ENCODE measurements at places on chromosomes 2 and 18. TPM values are rescaled to one million over a fixed set of nuclear protein-coding genes. Genes with fewer than 3 reads are reported as not detected.

ZNF519 gene
- total RNA-seq = 10.4 TPM

RBKS gene
- 2.6 TPM for total RNA-seq

DNA sequence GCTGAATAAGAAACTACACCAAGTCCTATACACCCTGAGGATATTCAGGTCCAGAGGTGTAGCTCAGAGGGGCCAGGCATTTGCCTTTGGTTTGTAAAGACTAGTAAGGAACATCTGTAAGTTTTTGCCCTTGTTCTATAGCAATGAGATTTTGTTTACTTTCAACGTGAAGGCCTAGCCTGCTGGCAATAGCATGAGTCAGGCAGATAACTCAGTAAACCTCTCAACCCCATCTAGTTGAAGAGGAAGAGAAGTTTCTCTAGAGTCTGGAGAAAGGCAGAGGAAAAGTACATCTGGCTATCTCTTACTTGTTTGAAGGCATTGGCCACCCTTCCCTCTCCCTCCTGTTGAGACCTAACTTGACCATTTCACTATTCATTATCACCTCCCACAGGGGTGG is 70.3 kb upstream of the ZNF521 start:
- DNase-seq = no peak
- H3K4me1 ChIP-seq = no peaks in the 10 kb centered on the region
- no peak overlapping the region for H3K27ac ChIP-seq
- H3K4me3 ChIP-seq = no peak overlapping the region
- no peaks in the 10 kb centered on the region for H3K27me3 ChIP-seq
- H3K36me3 ChIP-seq = no peaks in the 10 kb centered on the region

- no peaks in the 10 kb centered on the region for H3K36me3 ChIP-seq
- no peak overlapping the region for H3K4me3 ChIP-seq
- H3K27me3 ChIP-seq = no peaks in the 10 kb centered on the region
- H3K4me1 ChIP-seq = no peaks in the 10 kb centered on the region
- no peak for DNase-seq
These were observed 42.3 kb upstream of the TTR start for GRCh38 chr18:31549416-31549815.

DNA sequence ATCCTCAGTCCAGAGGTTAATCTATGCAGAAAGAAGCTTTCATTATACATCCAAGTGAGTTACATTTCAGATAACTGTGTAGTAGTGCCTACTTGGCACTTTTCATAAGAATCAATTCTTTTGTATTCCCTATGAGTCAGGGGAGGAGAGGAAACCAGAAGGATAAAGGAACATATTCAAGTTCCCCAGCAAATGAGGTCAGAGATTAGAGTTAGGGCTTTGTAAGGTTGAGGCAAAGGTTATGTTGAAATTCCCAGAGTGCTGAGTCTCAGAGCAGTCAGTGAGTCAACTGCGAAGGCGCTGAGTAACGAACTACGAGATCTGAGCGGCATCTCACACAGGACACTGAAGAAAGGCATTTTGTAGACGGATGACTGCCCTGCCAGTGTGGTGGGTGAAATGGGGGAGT is 25.1 kb upstream of the ME2 start:
- no peak overlapping the region for H3K4me3 ChIP-seq

STPG4 gene
- not detected for total RNA-seq

GRCh38 chr2:202858601-202859000 is 13.0 kb downstream of the ICA1L start:
- DNase-seq = no peak
- no peaks in the 10 kb centered on the region for H3K36me3 ChIP-seq
- H3K4me1 ChIP-seq = no peaks in the 10 kb centered on the region

DNA sequence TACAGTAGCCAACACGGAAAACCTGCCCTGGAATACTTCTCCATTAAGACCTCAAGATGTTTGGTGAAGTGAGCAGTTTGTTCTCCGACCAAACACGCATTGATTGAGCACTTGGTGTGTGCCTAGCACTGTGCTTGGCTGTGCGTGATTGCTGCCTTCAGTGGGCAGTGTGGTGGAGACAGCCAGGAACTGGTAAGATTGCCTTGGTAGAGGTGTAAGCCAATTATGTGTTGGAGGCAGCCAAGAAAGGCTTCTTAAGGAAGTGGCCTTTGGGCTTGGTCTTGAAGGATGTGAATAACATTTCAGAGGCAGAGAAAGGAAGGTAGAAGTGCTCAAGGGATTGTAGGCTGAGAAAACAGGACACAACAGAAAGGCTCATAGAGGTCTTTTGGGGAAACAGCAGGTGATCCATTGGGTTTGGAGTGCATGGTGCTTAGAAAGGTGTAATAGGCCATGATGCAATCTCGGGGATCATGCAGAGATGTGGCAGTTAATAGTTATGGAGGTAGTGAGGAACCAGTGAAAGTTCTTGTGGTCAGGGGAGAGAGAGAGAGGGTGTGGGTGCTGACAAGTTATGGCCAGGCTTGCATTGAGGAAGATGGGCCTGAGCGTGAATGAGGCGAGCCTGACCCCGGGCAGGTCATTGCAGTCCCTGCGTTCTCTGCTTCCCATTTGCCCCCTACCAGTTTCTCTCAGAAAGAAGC is 6.3 kb downstream of the B3GNT2 start:
- no peaks in the 10 kb centered on the region for H3K27me3 ChIP-seq
- H3K4me1 ChIP-seq = peaks cover 65% of the 10 kb centered on the region
- DNase-seq = no peak
- no peaks in the 10 kb centered on the region for H3K36me3 ChIP-seq
- no peak overlapping the region for H3K27ac ChIP-seq

GRCh38 chr2:102436323-102436722 is 13.4 kb downstream of the IL18RAP start:
- H3K36me3 ChIP-seq = no peaks in the 10 kb centered on the region
- H3K4me3 ChIP-seq = no peak overlapping the region
- no peak overlapping the region for H3K27ac ChIP-seq
- H3K27me3 ChIP-seq = no peaks in the 10 kb centered on the region
- DNase-seq = no peak

FSHR gene
- not detected for total RNA-seq

DNA sequence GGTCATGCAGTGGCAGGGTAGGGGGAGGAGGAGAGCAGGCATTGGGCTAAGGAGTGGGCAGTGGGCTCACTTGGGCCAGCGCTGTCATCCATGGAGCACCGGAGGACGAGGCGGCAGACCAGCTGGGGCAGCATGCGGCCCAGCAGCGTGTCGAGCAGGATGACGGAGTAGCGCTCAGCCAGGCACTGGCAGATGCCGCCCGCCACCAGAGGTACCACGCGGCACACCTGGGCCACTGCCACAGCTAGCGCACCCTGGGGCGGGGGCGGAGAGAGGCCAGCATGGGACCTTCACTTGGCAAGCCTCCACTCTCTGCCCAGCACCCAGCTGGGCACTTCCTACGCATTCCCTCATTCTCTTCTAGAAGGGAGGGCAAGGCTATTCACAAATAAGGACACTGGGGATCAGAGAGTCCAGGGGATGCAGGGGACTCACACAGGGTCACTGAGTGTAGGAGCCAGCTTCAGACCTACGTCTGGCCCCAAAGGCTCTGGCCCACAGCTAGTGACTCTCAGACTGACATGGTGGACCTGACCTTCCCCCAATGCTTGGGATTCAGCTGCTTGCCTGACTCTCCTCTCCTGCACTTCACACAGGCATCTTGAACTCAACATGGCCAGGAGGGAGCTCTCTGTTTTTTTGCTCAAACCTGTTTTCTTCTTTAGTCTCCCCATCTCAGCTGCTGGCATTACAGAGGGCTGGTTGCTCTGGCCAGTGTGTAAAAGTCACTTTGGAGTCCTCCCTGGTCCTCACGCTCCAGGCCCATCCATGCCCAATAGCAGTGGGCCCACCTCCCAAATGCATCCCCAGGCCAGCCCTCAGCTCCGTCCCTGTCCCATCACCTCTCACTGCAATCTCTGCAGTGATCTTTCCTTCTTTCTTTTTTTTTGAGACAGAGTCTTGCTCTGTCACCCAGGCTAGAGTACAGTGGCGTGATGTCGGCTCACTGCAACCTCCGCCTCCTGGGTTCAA is 4.1 kb downstream of the SFTPB start:
- H3K4me3 ChIP-seq = no peak overlapping the region
- DNase-seq = no peak
- H3K4me1 ChIP-seq = no peaks in the 10 kb centered on the region

DNA sequence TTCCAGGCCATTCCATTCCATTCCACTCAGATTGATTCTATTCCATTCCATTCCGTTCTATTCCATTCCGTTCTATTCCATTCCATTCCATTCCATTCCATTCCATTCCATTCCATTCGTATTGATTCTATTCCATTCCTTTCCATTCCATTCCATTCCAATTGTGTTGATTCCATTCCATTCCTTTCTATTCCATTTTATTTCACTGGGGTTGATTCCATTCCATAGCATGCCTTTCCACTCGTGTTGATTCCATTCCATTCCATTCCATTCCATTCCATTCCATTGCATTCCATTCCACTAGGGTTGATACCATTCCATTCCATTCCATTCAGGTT is 1142.3 kb downstream of the RPIA start:
- no peaks in the 10 kb centered on the region for H3K27me3 ChIP-seq
- no peak overlapping the region for H3K4me3 ChIP-seq
- DNase-seq = no peak
- no peaks in the 10 kb centered on the region for H3K4me1 ChIP-seq

EMX1 gene
- not detected for total RNA-seq

NEU4 gene
- total RNA-seq = 4.3 TPM

- H3K4me3 ChIP-seq = no peak overlapping the region
- no peak for DNase-seq
- H3K27me3 ChIP-seq = no peaks in the 10 kb centered on the region
- peaks cover 51% of the 10 kb centered on the region for H3K36me3 ChIP-seq
These were observed 83.8 kb downstream of the STRN start for GRCh38 chr2:36882532-36882931.

HOXD8 gene
- total RNA-seq = not detected

RPL37A gene
- 4,142 TPM for total RNA-seq

DNA sequence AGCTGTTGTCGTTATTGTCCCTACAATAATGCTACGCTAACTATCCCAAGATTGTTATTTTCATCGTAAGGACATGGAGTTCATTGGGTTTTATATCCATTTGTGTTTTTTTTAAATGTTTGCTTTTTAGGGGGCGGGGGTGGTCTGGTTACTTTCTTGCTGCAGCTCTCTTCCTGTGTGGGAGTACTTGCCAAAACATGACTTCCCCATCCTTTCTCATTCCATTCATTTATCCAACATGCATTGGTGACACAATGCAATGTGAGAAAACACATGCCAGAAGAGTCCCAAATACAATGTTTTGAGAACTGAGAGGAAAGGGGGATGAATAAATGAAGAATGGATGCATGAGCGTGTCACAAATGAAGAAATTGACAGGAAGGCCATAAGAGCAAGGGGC is 55.9 kb downstream of the E2F6 start:
- H3K36me3 ChIP-seq = no peaks in the 10 kb centered on the region
- no peaks in the 10 kb centered on the region for H3K27me3 ChIP-seq
- no peak overlapping the region for H3K4me3 ChIP-seq
- no peaks in the 10 kb centered on the region for H3K4me1 ChIP-seq
- H3K27ac ChIP-seq = no peak overlapping the region

RNF125 gene
- 112 TPM for total RNA-seq

RAB27B gene
- 2.5 TPM for total RNA-seq

DNA sequence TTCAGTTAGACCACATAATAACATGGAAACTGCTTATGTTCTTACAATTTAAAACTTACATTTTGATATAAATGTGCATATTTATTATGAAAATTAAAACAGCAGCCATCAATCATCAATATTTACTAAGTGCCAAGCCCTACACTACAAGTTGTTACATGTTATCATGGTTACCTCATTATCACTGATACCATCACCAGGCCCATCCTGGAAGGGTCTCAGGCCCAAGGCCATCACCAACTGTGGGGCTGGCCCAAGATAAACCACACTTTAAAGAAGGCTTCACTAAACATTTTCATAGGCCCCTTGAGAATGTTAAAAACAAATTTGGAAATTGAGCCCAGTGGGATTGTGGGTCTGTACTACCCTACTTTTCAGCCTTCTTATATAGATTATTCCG is 6.4 kb downstream of the ITSN2 start:
- no peak overlapping the region for H3K27ac ChIP-seq
- H3K36me3 ChIP-seq = no peaks in the 10 kb centered on the region
- H3K4me1 ChIP-seq = peaks cover 12% of the 10 kb centered on the region
- no peak for DNase-seq
- H3K27me3 ChIP-seq = no peaks in the 10 kb centered on the region

DNA sequence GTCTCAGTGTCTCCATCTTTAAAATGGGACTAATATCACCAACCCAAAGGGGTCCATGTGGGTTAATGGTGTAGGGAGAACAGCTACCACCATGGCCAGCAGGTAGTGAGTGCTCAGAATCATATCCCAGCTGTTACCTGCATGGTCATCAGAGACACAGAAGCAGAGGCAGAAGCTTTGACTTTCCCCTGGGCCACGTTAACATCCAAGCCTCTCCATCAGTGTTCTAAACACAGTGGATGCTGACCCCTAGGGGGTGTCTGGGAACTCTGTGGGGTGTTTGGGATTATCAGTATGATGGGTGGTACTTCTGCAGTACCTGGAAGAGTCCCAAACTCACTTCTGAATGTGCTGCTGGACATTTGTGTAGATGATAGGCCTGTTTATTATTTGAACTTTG is 93.6 kb downstream of the GYPC start:
- H3K4me1 ChIP-seq = peaks cover 5% of the 10 kb centered on the region
- no peak overlapping the region for H3K4me3 ChIP-seq
- no peaks in the 10 kb centered on the region for H3K36me3 ChIP-seq
- H3K27ac ChIP-seq = no peak overlapping the region
- no peaks in the 10 kb centered on the region for H3K27me3 ChIP-seq

DNA sequence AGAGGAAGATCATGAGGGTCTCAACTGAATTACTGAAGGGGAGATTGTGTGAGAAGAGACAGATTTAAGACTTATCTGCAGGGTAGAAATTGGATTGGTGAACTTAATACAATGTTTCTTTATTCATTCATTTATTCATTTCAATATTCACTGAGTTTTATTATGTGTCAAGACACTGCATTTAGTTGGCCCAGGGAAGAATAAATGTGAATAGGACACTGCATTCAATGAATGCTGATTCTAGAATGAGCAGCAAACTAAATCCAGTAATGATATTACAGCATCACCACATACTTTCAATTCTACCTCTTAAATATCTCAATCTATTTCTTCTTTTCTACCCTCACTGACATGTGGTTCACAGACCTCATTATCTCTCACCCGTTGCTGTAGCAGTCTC is 149.0 kb upstream of the TACR1 start:
- H3K36me3 ChIP-seq = no peaks in the 10 kb centered on the region
- H3K4me1 ChIP-seq = no peaks in the 10 kb centered on the region
- no peak overlapping the region for H3K4me3 ChIP-seq
- no peak overlapping the region for H3K27ac ChIP-seq
- no peaks in the 10 kb centered on the region for H3K27me3 ChIP-seq
- DNase-seq = no peak

Data from CD4-positive, alpha-beta T cell (primary cell).